ENCODE measurements at places on chromosomes 6 and 20.

DNA sequence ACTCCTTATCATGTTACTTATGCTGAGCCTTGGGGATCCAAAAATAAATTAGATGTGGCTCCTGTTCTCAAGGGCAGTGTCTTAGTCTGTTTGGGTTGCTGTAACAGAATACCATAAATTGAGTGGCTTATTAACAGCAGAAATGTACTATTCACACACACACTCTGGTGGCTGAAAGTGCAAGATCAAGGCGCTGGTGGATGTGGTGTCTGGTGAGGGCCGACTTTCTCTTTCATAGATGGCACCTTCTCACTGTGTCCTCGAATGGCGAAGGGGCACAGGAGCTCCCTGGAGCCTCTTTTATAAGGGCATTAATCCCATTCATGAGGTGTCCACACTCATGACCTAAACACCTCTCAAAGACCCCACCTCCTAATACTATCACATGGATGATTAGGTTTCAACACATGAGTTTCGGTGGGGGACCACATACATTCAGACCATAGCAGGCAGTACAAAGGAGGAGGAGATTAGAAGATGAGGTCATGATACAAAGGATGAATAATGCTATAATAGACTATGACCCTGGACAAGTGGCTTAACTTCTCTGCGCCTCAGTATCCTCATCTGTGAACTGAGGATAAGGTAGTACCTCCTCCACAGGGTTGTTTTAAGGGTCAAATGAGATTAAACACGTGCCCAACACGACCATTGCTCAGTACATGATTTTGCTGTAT lies 34.1 kb downstream of the RPP40 start:
- no peak for DNase-seq

- DNase-seq: peak; percentile 60
Measured at GRCh38 chr6:11275598-11275997, 43.1 kb upstream of the NEDD9 start.

GRCh38 chr6:36649701-36650484 lies 28.6 kb upstream of the CDKN1A start:
- no peak for DNase-seq

GRCh38 chr20:5024982-5025381 lies 23.7 kb upstream of the SLC23A2 start:
- no peak for DNase-seq

DNA sequence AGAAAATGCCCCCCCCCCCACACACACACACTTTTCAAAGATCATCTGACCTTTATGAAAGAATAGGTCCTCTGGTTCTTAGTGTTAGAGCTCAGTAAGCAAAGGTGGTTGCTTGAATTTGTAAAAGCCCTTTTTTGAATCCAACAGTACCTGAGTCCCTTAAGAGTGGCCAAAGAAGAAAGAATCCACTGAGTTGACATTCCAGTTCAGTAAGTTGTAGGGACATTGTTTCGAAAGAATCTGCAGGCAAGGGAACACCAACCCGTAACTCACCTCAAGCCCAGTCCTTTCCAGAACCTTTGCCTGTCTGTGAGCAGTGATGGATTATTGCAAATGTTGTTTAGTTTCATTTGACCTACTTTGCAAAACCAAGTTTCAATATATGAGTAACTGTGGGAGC lies 64.2 kb upstream of the MAP3K4 start:
- DNase-seq: no peak

DNA sequence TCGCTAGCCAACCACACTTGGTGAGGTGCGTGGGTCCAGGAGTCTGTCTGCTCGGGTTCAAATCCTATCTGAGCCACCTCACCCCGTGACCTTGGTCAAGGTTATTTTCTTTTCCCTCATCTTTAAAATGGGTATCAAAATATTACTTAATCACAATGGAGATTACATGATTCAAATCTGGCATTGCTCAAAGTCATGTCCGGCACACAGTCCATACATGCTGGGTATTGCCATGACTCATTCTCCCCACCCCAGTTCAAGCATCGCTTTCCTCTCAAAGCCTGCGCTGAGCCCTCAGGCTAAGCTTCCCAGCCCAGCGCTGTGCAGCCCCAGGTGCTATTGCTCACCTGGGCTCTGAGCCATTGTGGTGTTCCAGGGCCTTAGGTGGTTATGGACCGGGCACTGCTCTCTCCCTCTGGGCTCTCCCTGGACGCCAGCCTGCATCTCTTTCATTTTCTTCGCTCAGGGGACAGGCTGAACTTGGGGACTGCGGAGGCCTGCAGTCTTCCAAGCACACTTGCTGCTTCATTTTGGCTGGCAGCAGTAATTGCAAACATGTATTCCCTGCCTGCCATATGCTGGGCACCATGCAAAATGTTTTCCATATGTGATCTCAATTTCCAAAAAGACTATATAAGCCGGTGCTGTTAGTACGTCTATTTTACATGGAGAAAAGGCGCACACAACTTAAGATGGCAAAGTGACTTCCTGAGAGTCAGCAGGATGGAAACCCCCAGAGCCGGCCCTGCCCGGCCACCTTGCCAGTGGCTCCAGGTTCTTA lies 27.3 kb downstream of the WRNIP1 start:
- no peak for DNase-seq

GRCh38 chr20:38975539-38976120 lies 13.5 kb downstream of the DHX35 start:
- no peak for DNase-seq

DNA sequence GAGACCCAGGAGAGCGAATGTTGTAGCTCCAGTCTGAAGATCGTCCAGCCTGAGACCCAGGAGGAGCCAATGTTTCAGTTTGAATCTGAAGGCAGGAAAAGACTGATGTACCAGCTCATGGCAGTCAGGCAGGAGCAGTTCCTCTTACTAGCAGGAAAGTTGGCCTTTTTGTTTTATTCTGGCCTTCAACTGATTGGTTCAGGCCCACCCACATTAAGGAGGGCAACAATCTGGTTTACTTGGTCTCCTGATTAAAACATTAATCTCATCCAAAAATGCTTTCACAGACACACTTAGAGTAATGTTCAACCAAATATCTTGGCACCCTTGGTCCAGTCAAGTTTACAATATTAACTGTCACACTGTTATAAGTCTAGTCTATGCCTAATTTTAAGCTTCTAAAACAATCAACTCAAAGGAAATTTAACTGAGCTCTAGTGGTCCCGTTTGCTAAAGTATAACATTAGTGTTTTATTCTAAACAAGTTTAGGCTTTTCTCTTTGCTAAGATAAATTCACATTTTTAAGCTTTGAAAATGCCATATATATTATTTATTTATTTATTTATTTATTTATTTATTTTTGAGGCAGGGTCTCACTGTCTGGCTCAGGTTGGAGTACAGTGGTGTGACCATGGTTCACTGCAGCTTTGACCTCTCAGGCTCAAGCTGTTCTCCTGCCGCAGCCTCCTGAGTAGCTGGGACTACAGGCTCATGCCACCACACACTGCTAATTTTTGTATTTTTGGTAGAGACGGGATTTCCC lies 275.5 kb upstream of the SLC35B3 start:
- no peak for DNase-seq

GRCh38 chr6:46849361-46849690 lies 56.1 kb downstream of the MEP1A start:
- no peak for DNase-seq

GRCh38 chr20:15919118-15919517 lies 654.1 kb downstream of the KIF16B start:
- DNase-seq: peak; percentile 83

GRCh38 chr20:44203161-44203560 lies 7.4 kb downstream of the OSER1 start:
- no peak for DNase-seq

DNA sequence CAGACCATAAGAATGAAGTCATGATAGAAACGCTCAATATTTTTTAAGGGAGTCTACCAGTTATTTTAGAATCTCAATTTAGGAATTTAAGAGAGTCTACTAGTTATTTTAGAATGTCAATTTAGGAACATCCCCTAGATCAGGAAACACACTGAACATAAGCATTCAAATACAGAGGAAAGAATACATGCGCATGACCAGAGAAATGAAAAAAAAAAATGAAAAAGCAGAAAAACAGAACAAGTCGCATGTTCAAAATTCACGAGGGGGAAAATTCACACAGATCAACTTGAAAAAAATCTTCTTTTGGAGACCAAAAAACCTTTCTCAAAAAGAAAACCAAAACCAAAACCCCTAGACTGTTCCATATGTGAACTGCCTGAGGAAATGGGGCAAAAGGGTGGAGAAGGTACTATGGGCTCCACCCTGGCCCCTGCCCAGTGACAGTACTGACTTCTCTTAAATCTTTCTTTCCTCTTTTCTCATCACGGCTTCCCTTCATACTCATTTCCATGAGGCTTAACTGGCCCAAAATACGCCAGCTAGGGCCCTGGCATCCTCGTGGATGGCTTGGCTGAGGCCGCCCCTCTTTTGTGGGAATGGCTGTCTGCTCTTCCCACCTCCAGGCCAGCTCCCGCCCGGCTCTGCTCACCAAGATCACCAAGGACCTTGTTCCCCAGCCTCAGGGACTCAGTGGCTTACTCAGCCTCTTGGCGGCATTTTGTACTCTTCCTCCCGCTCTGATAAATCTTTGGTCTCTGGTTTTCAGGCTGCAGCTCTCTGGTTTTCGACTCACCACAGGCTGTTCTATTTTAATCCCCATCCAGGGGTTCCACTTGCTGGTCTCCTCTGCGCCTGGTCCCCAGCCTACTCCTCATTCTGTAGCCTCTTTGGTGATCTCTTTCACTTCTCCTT lies 11.2 kb downstream of the ZBTB2 start:
- DNase-seq: no peak

GRCh38 chr6:56570413-56571359 lies 72.0 kb downstream of the DST start:
- peak; percentile 21 for DNase-seq

DNA sequence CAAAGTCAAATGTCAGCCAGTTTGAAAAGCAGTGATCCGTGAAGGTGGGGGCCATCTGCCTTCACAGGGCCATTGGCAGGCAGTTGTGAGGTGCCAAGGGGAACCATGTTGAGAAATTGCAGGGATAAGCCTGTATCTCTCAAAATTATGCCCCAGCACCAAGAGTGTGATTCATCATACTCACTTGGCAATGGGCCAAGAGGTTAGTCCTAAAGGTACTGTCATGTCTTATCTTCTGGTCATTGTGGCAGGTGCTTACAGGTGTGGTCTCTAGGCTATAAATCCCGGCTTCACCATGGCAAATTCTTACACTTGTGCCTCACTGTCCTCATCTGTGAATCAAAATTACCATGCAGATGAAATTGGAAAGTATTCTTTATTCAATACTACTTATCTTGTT lies 150.7 kb upstream of the LAMP5 start:
- no peak for DNase-seq

- no peak for DNase-seq
Measured at GRCh38 chr20:43507150-43508080, at the start of gene L3MBTL1. L3MBTL1 (plus strand) TSS chr20:43507697; CDS start chr20:43513504, 5,807 bp downstream.

GRCh38 chr6:145323646-145324045 lies 411.7 kb downstream of the EPM2A start:
- DNase-seq: no peak

- no peak for DNase-seq
Measured at GRCh38 chr20:24773751-24774201, 175.3 kb upstream of the CST7 start.

DNA sequence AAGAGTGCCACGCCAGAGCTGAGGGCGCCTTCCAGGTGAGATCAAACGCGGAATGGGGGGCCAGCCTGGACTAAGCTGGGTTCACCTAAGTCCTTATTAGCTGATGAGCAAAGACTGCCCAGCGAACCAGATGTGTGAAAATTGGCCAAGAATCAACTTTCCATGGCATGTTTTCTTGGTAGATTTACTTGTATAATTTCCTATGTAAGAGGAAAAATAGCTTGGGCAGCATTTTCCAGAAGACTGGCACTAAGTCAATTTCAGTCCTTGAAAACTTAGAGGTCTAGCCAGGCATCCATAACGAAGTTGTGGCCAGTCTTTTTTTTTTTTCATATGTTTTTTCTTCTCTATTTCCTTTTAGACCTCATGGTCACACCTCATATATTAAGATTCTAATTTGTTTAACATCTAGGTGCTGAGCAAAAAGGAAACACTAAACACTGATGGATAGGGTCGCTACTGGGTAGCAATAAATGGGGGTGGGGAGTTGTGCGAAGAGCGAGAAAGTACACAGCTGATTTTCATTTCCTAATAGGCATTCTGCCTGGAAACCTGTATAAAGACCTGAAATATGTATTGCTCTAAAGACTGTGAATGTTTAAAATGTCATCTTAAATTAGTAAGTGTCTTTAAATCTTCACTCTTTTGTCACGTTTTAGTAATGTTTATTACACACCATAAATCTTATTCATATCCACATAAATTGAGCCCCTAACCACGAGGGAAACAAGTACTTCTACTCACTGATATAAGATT lies 188.8 kb downstream of the CD83 start:
- DNase-seq: no peak

- no peak for DNase-seq
Measured at GRCh38 chr6:35318196-35319171, 20.9 kb downstream of the DEF6 start.

DNA sequence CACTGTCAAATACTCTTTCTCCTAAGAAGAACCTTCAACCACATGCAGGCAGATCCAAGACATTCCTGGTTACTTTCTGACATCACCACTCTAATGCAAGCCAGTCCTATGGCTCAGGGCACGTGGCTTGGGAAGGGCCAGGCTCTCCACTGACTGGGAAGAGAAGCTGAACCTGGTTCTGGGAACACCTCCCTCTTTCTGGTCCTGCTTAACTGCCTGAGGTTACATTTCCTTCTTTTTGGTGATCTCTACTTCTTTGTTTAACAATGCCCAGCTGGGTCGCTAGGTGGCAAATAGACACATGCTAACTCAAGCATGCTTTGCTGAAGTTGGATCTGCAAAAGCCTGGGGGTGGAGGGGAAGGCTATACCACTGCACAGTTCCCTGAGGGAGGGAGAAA lies 249.8 kb downstream of the GMDS start:
- DNase-seq: peak; percentile 45

GRCh38 chr6:118313208-118313607 lies 234.9 kb upstream of the PLN start:
- DNase-seq: no peak

GRCh38 chr6:148750838-148751792 lies 4.3 kb downstream of the UST start:
- DNase-seq: no peak

GRCh38 chr6:35370785-35371493 lies 28.6 kb downstream of the PPARD start:
- DNase-seq: no peak

GRCh38 chr20:61345656-61346055 lies 93.6 kb downstream of the CDH4 start:
- no peak for DNase-seq

DNA sequence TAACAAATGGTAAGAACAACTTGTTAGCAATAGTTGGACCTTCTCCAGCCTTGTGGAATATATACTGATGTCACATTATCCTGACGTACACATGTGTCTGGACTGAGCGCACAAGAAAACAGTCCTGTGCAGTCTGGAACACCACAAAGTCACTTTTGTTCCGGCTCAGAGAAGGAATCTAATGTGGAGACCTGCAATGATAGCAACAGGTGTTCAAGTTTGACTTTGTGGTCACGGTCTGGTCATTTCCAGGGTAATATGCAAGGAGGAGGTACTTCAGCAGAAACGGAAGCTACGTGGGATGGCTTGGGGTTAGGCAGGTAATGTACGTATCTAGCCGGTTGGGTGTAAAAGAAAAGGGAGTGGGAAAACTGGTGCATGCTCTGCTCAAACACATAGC lies 687.2 kb upstream of the AGPAT4 start:
- DNase-seq: no peak

DNA sequence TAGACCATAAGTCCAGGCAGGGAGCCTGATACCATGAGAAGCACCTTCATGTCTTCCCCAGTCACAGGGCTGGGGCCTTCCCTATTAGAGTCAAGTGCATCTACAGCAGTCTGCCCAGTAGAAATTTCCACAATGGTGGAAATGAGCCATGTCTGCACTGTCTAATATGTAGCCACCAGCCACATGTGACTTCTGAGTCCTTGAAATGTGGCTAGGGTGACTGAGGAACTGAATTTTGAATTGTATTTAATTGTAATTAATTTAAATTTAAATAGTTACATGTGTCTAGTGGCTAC lies 300.2 kb downstream of the CLIC5 start:
- no peak for DNase-seq

Data from Jurkat, Clone E6-1 (cell line).